ENCODE measurements at places on chromosomes 2 and 18. TPM values are rescaled to one million over a fixed set of nuclear protein-coding genes. Genes with fewer than 3 reads are reported as not detected.

DNA sequence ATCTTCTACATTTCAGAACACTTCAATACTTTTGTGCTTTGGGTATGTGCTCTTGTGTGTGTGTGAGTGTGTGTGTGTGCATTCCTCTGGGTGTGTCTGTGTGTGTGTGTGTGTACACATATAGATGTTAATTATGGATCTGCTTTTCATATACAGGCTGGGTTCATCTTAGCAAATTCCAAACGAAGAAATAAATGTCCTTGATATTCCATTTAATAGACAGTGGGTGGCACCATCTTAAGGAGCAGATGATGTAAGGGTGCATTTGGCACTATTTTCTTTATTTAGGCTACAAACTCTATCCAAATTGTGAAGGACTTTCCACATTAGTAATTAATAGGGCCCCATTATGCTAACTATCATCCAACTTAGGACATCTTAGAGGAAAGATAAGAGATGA, 425.8 kb upstream of the POU3F3 start:
- no peak for DNase-seq

DNA sequence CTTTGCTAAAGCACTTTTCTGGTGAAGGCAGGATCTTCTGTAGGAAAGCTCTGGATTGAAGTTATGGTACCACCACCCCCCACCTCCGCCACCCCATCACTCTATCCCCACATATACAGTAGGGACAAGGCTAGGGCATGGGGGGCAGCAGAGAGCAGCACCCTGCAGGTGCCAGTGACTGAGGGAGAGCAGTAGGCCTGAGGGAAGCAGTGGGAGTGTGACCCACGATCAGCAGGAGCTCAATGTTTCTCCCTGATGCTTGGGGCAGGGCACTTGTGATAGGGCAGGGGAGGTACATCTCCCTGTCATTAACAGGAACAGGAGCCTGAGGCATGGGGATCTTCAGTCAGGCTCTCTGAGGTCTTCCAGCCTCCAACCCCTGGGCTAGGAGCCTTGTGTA, 121.6 kb downstream of the ZFP36L2 start:
- DNase-seq: no peak

Gene LRPPRC
- 17.6 TPM for polyA plus RNA-seq

GRCh38 chr2:38945911-38946310, 56.2 kb downstream of the ARHGEF33 start:
- no peak for DNase-seq

Gene ZNF236
- polyA plus RNA-seq: 8.9 TPM

DNA sequence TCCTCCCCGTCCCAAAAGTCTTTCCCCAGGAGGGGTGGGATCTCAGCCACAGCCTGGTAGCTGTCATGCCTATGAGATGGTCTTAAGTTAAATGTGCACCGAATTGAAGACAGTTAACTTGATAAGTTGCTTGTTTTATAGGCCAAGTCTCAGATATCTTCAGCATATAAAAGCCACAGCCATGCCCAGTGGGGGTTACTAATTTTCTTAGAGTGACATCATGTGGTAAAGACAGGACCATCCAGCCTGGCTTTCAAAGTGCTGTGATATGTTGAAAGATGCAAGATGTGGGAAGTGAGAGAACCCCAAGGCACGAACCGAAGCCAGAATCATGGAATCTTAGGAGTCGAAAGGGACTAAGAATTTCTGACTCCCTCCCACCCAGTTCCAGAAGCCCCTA, 42.1 kb upstream of the FAM124B start:
- no peak for DNase-seq

GRCh38 chr2:132416723-132417395, at the start of gene GPR39:
Gene GPR39, plus strand, starts transcription at chr2:132416805.
- DNase-seq: no peak

Gene MAP2
- 1.8 TPM for polyA plus RNA-seq

Gene ERMN
- polyA plus RNA-seq: 2.7 TPM

DNA sequence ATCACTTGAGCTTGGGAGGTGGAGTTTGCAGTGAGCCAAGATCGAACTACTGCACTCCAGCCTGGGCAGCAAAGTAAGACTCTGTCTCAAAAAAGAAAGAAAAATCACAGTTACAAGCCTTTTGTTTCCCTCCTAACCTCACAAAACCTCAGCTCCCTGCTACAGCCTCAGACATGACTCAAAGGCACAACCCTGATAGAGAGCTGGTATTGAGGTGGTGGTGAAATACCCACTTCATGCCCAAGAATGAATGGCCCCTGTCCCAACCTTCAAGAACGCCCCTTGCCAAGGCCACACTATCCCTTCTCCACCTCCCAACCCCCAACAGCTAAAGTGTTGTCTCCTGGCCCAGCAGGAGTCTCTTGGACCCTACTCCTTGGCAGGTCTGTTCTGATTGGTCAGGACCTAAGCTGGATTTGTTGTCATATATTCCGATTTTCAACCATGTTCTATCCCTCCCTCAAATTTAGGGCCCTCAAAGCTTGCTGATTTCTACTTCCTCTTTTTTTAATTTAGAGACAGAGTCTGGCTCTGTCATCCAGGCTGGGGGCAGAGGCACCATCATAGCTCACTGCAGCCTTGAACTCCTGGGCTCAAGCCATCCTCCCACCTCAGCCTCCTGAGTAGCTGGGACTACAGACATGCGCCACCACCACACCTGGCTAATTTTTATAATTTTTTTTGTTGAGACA, 61.9 kb upstream of the BZW1 start:
- no peak for DNase-seq

Gene FIGN
- polyA plus RNA-seq: not detected

Gene GDF7
- 7.0 TPM for polyA plus RNA-seq

DNA sequence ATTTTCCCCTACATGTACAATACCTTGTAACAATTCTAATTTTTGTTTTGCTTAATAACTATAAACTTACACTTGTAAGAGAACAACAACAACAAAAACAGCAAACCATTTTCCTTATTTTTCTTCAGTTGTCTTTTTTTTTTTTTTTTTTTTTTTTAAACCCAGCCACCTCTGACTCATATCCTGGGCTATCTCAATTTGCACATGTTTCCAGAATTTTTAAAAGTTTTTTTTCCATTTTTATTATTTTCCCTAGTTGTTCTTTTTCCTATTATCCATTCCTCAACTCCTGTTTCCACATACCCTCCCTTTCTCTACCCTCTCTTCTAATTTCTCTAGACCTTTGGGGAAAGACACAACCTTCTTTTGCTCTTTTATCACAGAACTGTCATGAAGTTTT, 112.5 kb downstream of the EFEMP1 start:
- DNase-seq: no peak

- DNase-seq: peak; percentile 57
Measured at GRCh38 chr2:109213646-109214433, 84.8 kb downstream of the SH3RF3 start.

DNA sequence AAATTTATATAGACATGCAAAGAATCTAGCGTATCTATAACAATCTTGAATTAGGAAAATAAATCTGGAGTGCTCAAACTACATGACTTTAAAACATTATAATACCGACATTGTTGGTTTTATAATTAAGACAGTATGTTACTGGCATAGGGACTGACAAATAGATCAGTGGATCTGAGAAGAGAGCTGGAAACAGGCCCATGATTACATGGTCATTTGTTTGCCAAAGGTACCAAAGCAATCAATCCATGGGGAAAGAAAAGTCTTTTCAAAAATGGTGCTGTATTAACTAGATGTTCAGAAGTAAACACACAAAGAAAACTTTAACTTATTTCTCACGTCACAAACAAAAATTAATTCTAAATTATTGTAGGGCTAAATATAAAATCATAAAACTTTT, 124.2 kb downstream of the BCL2L11 start:
- no peak for DNase-seq

DNA sequence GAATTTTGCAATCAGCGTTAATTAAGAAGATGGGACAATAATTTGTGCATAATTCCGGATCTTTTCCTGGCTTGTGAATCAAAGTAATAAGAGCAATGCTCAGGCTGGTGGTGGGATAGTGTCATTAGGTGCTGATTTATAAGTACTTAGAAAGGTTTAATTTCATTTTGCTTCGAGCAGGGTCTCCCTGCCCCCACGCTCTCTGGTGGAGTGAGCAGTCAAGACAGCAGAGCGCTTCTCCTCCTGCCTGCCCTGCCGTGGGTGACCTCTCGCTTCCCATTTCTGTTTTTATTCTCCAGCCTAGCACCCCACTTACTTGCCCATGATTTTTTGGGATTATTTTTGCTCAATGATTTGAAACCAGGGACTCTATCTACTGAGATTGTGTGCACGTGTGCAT, 7.1 kb downstream of the ASB18 start:
- DNase-seq: no peak

GRCh38 chr18:23284629-23285028, 149.3 kb downstream of the CABLES1 start:
- DNase-seq: no peak

GRCh38 chr2:141941210-141941714, 189.6 kb downstream of the LRP1B start:
- no peak for DNase-seq

- peak; percentile 57 for DNase-seq
Measured at GRCh38 chr2:222319586-222320435, 21.0 kb upstream of the PAX3 start.

Gene LCLAT1
- 5.1 TPM for polyA plus RNA-seq

Gene NXPH2
- not detected for polyA plus RNA-seq
